ENCODE measurements at places on chromosomes 13 and 19.

DNA sequence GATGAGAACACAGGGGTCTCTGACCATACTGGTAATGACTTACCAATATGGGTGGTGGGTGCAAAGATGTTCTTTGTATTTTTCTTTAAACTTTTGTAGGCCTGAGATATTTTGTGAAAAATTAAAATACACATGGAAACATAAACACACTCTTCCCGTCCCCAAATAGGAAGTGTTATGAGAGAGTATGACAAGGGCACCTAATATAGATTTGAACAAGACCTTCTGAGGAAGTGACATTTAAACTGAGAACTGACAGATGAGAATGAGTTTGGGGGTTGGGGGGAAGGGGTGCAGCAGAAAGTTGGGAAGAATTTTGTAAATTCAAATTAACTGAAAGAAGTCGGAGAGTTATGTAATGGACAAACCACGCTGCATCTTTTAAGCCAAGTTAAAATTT is 224.2 kb downstream of the RGCC start:
- DNase-seq, result no peak

GRCh38 chr13:99191336-99191899 is 9.2 kb upstream of the UBAC2 start:
- no peak for DNase-seq

DNA sequence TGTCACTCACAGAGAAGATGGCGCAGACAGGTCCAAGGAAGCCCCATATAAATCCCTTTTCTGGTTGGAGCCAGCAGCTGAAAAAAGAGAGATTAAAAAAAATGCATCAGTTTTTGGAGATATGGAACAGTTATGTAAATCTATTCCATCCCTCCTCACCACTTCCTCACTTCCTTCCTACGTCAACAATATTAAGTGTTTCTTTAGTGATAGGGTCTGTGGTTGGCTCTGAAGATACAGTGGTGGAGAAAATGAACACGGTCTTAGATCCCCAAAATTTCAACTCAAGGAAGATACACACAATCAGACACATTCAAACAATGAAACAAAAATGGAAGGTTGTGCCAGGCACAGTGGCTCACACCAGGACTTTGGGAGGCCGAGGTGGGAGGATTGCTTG is 31.5 kb downstream of the ADGRE2 start:
- DNase-seq, result no peak

DNA sequence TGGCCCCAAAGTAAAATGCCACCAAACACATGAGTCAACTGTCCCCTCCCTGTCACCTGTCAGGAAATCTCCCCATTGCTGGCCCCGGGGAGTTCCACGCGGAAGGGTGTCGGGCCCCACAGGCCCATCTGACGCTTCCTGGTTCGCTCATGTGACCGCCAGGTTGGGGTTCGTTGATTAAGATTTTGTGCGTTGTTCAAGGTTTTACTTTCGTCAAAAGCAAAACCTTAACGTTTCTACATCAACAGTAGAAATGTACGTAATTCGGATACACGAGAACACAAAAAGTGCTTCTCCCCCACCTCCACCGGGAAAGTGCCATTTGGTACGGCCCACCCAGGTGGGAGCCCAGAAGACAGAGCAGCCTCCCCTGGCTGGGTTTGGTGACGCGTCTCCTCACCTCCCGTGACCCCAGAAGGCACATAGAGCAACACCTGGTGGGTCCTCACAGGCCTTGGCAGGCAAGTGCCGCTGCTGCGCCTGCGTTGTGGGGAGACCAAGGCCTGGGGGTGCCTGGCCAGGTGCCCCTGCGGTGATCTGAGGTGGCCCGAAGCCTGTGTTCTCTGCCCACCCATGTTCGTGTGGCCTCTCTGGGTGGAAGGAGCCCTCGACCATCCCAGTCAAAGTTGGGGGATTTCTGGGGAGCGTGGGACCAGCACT is 161.6 kb downstream of the KDM4B start:
- DNase-seq, result no peak

GRCh38 chr19:51200071-51200666 is 24.7 kb upstream of the CD33 start:
- no peak for DNase-seq

GRCh38 chr13:101205408-101205807 is 210.9 kb downstream of the NALCN start:
- no peak for DNase-seq

Measured in natural killer cell treated with Interleukin-12 subunit alpha and Interleukin-12 subunit beta and Interleukin-15 and Interleukin-18, amount 100 ng/mL, for 72 hours (primary cell).